ENCODE measurements at places on chromosomes 7 and 10.
A peak's percentile ranks its signal among the peaks of the same experiment; 100 is the strongest.

GRCh38 chr7:129864042-129864441 lies 88.7 kb downstream of the UBE2H start:
- no peak for DNase-seq

DNA sequence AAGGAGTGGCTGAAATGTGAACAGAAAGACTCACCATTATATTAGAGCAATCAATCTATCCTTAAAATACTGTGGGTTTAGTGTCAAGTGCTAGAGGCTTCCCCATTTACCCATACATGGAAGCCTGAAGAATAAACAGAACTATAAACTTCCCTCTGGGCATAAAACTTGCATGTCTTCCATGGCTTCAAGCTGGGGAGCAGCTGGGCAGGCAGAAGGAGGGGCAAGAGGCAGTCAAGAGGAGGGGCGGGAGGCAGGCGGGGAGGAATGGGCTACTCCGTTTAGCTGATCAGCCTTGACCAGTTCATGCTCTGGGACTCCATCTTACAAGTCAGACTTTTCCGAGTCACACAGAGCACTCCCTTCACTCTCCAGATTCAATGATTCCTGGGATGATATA lies 3.5 kb upstream of the PRSS1 start:
- no peak for DNase-seq

- no peak for DNase-seq
Observed at GRCh38 chr7:35380739-35381224, 126.9 kb upstream of the TBX20 start.

DNA sequence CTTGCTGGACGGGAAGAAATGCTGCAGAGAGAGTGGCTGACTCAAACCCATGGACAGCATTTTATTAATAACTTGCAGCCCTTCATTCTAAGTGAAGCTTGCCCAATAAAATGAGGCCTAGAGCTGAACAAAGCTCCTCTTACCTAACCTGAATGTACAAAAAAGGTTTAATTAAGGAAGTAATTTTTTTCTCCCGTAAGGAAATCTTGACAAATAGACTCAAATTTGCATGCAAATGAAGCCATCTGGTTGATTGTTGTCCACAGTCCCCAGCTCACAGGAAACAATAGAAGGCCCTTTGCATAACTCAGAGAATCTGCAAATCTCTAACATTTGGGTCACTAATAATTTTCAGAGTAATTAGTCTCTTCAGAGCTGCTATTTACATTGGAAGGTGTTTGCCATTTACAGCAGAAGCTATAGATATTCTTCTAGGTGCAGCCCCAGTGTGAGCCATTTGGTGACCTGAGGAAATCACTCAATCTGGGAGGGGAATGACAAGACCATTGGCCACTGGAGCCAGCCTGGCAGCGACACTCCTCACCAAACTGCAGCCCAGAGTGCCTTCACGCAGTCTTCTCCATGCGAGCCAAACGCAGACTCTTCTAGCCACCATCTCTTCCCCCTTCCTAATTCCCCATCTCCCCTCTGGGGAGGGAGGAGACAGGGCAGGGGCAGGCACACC lies 483.0 kb upstream of the C7orf33 start:
- no peak for DNase-seq

DNA sequence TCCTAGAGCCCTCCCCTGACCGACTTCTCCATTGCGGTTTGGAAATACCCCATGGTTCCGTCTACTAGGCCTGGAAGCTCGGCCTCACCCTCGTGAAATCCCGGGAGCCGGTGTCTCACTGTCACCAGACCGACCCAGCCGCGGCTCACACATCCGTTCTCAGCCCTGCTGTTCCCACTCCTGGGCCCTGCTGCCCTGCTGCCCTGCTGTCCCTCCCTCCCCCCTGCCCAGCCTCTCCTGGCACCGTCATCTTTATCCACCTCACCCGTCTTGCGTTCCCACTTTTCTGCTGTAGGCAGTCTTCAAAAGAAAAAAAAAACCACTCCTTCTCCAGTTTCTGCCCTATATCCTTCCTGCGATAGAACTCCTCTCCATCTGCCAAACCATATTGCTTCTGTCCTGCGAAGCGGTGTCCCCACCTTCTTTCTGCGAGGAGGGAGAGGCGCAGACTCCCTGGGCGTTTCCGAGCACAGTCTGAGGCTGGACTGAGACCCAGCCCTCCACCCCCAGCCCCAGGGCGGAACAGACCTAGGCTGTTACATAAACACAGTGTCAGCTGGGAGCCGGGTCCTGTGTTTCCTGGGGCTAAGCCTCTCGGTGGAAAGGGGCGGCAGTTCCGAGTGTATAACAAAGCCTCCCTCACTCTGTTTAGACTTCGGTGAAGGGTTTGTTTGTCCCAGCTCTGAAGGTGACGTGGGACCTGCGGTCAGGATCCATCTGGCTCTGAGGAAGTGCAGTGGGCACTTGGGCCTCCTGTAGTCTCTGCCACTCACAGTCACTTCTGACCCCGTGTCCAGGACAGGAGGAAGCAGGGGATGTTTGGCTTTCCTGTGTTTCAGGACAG lies 2.8 kb downstream of the AGAP3 start:
- DNase-seq: peak; percentile 74

GRCh38 chr7:94060752-94061151 lies 56.6 kb upstream of the BET1 start:
- no peak for DNase-seq

DNA sequence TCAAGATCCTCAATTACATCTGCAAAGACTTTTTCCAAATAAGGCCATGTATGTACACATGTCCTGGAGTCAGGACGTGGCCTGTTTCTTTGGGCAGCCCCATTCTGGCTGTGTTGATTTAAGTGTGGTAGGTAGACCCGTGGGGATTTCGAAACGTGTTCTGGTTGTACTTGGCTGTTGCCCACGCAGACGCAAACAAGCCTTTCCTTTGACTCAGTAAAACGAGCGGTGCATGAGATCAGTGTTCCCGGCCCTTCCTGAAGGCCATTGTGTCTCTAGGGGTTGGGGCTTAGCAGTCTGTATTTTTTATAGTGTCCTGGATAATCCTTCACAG lies 64.8 kb upstream of the DNAJB6 start:
- DNase-seq: no peak

DNA sequence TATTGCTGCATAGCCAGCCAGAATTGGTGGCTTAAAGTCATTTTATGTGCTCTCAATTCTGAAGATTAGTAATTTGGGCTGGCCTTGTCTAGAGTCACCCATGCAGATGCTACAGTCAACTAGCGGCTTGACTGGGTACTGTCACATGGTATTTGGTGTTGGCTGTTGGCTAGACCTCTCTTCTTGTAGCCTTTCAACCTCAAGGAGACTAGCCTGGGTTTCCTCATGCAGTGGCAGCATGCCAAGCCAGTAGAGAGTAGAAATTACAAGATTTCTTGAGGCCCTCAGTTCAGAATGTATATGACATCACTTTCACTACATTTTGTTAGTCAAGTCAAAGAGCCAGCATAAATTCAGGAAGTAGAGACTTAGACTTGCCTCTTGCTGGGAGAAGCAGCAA lies 3.7 kb upstream of the ZNF800 start:
- DNase-seq: no peak
